ENCODE measurements at places on chromosomes 7 and 10.

- DNase-seq: no peak
Measured at GRCh38 chr7:157537056-157537455, 200.3 kb downstream of the DNAJB6 start.

DNA sequence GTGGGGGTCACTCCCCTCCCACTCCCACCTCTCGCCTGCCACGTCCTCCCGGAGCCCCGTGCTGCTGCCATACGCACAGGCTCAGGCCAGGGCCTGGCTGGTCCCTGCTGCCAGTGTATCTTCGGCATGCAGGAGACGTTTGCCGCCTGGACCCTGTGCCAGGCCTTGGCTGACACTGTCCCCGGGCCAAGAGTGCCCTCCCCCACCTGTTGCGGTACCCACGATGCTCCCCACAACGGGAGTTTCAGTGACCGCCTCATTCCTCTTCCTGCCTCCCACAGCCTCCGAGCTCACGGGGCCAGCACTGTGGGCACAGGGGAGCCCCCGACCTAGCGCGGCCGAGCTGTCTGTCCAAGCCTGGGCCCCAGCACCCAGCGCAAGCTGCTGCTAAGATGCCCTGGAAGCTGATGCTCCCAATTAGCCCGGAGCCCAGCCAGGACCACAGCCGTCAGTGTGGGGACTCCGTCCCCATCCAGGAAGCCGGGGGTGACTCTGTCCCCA is 7.4 kb downstream of the TTYH3 start:
- DNase-seq: no peak

GRCh38 chr7:126702242-126703016 is 550.3 kb downstream of the GRM8 start:
- DNase-seq: no peak

GRCh38 chr7:4247106-4247876 is 434.8 kb upstream of the FOXK1 start:
- no peak for DNase-seq

- DNase-seq: no peak
Measured at GRCh38 chr10:132783940-132784865, 1.7 kb downstream of the NKX6-2 start.

DNA sequence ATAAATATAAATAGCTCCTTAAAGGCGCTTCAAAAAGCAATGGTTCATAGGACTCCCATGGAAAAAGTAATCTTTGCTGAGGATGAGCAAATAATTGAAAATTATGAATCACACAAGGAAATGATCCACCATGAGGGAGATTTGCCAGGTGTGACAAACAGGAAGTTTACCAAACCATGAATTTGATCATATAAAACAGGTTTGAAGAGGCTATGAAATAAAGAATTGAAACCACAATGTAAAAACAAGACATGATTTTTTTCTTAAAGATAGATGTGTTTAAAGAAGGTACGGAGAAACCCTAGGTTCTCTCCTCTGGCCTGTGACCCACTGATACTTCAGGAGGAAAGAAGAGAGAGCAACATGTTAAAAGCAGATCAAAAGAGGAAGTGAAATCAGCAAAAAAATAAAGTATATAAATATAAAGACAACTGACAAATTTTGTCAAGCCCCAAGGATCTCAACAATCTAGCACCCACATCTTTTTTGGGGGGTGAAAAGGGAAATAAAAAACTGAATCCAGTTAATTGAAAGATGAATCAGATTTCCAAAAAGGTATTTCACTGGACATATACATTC is 111.3 kb upstream of the ASAH2 start:
- DNase-seq: no peak
